ENCODE measurements at places on chromosomes 12 and 14.

DNA sequence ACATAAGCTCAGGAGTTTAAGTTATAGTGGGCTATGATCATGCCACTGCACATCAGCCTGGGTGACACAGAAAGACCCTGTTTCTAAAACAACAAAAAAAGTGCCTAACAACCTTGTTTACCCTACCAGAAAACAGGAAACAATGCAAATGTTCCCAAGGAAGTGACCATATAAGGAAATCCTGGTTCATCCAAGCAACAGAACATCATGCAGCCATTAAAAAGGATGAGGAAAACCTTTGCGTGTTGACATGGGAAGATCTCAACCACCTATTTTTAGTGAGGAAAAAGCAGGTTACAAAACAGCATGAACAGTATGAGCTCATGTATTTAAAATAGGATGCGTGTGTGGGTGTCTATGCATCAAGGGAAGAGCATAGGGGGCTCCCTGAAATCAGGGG lies 13.7 kb downstream of the HRK start:
- DNase-seq, result no peak

GRCh38 chr14:52531481-52531880 lies 20.8 kb downstream of the TXNDC16 start:
- no peak for DNase-seq

- peak; percentile 49 for DNase-seq
Observed at GRCh38 chr12:12506496-12506890, 56.2 kb downstream of the DUSP16 start.

GRCh38 chr14:22112004-22112403 lies 438.4 kb upstream of the OR4E1 start:
- no peak for DNase-seq

GRCh38 chr12:51974646-51975045 lies 23.1 kb downstream of the ACVR1B start:
- DNase-seq, result no peak

DNA sequence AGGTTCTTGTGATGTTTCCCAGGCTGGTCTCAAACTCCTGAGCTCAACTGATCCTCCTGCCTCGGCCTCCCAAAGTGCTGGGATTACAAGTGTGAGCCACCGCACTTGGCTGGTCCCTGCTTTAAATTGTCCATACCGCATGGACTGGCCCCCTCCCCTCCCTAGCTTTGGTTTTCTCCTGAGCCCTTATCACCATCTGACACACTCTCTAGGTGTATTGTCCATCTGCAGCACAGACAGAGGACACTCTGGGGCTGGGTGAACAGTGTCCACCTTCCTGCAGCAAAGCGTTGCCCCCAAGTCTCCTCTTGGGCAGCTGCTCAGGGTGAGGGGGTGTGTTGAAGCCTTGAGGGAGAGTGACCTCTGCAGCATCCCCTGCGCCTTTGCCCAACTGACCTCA lies 36.0 kb upstream of the DLK1 start:
- no peak for DNase-seq

DNA sequence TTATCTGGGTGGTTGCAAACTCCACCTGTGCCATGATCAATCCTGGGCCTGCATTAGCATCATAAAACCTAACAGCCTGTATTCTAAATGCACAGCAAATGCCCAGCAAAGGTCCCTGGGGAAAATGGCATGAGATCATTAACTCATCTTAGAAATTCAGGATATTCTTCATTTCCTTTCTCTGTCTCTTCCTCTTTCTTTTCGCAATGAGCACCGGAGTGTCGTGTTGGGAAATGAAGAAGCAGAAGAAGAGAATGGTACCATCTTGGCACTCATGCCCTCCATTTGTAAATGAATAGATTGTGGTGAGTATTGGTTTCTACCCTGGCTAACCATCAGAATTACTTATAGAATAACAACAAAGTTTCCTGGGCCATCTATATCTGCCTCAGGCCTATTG lies 193.6 kb downstream of the GALC start:
- no peak for DNase-seq

- no peak for DNase-seq
Observed at GRCh38 chr12:131776237-131776889, 51.8 kb upstream of the MMP17 start.

DNA sequence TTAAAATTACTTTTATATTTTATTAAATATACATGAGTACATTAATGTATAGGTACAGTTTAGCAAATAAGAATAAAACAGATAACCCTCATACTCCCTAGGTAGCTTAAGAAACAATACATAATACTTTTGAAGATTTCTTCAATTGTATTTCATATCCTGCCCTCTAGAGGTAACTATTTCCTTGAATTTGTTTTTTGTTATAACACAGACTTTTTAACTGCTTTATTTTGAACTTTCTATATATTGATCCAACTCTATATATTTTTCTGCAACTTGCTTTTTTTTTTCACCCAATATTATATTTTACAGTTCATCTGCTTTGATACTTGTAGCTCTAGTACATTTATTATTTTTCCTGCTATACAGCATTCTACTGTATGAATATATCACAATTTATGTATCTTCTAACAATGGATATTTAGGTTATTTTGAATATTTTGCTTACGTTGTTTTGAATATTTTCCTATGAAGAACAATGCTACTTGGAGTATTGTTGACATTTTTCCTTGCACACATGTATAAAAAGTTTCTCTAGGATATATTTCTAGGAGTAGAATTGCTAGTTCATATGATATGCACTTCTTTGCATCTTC lies 72.8 kb upstream of the ABCD2 start:
- no peak for DNase-seq

DNA sequence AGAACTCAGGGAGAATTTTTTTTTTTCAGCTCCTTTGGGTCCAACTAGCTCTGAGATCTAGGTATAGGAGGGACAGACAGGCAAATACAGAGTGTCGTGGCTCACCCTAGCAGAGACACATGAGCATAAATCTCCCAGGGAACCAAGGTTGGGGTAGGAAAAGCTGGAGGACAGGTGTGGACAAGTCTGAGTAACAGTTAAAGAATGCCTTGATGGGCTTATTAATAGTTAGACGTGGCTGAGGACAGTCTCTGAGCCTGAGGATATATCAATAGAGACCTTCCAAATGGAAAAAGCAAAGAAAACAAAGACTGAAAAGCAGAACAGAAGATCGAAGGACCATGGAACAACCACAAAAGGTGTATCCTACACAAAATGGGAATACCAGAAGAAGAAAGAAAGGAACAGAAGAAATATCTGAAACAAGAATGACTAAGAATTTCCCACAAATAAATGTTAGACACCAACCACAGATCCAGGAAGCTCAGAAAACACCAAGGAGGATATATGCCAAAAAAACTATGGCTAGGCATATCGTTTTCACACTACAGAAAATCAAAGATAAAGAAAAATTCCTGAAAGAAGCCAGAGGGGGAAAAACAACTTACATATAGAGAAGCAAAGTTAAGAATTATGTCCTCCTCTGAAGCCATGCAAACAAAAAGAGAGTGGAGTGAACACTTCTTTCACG lies 80.9 kb downstream of the PTPRB start:
- DNase-seq, result no peak

GRCh38 chr12:52759218-52759617 lies 17.9 kb downstream of the KRT76 start:
- no peak for DNase-seq

DNA sequence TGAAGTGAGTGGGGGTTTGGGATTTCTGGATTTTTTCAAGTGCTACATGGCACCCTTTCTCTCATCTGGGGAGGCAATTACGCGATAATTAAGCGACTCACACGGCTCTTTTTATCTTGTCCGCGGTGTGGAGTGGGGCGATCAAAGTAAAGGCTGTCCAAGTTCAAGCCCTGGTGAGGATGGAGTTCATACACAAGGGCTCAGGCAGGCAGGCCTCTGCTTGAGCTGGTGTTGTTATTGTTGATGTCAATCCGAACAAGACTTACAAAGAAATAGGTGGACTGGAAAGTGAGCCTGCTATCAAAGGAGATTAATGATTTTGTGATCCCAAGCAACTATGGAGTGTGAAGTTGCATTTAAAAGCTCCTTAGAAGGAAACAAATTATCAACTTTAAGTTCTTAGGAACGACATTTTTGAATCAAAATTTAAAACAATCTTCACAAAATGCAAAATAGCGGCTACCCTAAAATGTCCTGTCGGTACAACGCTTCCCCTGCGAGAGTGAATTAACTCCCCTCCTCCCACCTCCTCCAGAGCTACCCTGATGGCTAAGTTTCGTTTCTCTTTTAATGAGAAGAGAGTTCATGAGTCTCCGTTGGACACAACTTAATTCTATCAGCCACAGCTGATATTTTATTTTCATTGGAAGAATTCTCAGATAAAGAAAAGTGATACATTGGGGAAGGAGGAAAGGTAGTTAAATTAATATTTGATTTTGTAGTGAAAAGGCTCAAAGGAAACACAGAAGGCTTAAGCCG lies 5.9 kb downstream of the FOXA1 start:
- DNase-seq, result no peak

- DNase-seq, result no peak
Observed at GRCh38 chr14:95274279-95274678, 45.4 kb downstream of the CLMN start.

DNA sequence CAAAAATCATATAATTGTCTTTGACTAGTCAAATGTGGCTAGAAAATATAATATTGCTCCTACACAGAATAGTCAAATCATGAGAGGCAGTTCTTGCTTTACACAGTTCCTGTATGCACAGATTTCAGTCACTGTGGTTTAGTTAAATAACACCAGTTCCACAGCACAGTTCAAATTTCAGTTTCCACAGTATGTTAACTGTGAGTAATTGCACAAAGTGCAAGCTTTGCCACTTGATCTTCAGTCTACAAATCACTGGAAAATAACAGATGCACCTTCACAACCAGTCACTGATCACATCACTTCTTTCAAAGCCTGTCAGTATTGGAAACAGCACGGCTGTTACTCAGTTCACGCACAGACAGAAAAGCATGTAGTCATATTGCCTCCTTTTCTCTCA lies 38.7 kb downstream of the KCNH5 start:
- DNase-seq, result no peak

DNA sequence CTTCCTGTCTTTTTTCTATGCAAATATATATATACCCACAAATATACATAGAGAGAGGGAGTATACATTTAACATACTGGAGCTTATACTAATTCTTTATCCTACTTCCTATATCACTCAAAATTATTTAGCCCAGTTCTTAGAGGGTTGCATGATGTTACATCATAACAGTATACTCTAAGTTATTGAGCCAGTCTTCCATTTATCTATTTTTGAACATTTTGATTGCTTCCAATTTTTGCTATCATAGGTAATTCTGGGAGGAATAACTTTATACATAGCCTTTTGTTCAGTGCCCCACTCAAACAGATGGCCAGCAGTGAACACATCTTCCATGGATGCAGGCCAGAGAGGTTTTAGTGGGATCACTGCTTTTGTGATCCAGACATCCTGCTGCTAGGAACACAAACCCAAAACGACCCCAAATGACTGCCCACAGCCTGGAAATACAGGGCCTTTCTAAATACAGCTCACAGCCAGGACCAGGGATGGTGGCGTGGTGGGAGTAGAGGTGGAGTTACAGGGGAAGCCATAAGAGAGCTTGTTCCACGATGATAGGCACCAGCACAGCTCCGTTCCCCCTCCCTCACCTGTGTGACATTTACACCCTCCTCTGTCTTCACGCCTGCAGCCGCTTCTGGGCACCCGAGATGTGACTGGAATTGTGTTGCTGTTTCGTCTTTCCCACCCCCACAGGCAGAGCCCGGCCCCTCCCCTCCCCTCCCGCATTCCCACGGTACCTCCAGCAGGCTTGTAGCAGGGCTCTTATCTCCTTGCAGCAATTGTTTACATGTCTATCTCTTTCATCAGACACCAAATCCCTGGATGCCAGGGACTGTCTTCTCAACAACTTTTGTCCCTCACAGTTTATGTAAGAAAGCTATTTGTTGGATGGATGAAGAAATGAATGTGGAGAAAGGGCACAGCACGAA lies 30.7 kb upstream of the HDAC7 start:
- no peak for DNase-seq

DNA sequence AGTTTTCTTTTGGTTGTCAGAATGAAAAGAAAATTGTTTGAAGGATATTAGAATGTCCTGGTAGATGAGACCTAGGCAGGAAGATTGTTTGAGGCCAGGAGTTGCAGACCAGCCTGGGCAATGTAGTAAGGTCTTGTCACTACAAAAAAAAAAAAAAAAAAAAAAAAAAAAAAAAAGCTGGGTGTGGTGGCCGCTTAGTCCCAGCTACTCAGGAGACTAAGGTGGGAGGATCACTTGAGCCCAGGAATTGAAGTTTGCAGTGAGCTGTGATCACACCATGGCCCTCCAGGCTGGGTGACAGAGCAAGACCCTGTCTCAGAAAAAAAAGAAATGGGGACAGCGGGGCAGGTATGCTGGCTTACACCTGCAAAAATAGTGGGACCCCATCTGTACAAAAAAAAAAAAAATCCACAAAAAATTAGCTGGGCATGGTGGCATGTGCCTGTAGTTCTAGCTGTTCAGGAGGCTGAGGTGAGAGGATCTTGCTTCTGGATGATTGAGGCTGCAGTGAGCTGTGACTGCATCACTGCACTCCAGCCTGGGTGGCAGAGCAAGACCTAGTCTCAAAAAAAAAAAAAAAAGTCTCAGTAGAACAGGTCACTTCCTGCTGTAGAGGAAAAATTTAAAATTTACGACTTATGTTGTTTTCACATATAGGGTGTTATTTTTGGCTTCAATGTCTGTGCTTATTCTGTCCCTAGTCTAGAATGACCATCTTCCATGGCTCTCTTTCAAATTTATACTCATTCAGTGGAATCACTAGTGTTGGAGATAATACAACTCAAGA lies 70.7 kb downstream of the PPHLN1 start:
- DNase-seq, result no peak

DNA sequence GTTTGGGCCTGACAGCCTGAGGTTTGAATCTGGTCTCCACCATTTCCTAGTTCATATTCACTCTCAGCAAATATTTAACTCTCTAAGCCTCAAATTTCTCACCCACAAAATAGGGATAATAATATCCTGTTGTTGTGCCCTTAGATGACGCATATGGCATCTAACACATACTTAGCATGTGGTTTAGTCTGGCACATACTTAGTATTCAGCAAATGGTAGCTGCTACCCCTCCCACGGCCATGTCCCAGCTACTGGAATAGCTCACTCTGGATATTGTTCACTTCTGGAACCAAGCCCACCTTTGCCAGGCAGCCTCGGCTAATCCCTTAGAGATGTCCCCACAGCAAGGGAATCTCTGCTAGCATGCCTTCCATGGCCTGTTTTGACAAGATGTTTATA lies 53.3 kb downstream of the BICD1 start:
- DNase-seq, result no peak

- DNase-seq, result no peak
Observed at GRCh38 chr12:107080299-107080698, 13.1 kb downstream of the CRY1 start.

- DNase-seq, result no peak
Observed at GRCh38 chr12:26863515-26863914, 30.5 kb upstream of the ITPR2 start.

DNA sequence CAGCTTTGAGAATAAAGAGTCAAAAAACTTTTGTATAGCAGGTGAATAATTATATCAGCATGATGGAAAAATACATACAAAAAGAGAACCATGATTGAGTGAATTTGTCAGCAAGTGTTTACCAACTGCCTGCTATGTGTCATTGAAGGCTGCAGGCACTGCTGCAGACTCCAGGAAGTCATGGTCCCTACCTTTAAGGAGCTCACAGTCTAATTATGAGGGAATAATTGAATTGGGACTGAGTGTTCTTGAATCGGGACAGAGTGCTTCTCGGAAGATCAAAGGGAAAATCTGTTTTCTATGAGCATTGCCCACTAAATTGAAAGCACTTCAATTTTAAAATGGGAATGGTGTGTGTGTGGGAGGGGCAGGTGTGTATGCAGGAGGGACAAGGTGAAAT lies 9.5 kb downstream of the OR10AD1 start:
- no peak for DNase-seq

- DNase-seq, result no peak
Observed at GRCh38 chr14:93978735-93979134, 2.4 kb upstream of the ASB2 start.

GRCh38 chr12:1864867-1865266 lies 44.5 kb downstream of the LRTM2 start:
- no peak for DNase-seq

Data from BJ (cell line).